ENCODE measurements at places on chromosomes 2 and 18.

DNA sequence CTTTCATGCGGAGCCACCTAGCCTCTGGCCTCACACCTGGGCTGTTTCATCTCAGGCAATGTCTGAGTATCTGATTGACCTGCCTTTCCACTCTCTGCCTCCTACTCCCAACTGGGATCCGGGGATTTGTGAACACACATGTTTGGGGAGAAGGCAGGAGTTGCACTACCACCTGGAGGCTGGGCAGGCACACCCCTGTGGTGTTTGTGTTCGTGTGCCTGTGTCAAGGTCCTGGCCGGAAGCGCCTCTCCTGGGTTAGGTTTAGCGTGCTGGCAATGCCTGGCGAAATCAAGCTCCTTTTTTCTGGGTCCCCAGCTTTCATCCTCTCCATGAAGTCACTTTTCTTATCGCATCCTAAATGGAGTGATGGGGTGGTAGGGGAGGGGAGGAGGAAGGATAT is 63.9 kb downstream of the GATA6 start:
- no peak for DNase-seq

- DNase-seq: no peak
These were observed 99.4 kb upstream of the GALNT5 start for GRCh38 chr2:157158111-157158510.

GRCh38 chr2:160201849-160202539 is 1.9 kb upstream of the ITGB6 start:
- no peak for DNase-seq

DNA sequence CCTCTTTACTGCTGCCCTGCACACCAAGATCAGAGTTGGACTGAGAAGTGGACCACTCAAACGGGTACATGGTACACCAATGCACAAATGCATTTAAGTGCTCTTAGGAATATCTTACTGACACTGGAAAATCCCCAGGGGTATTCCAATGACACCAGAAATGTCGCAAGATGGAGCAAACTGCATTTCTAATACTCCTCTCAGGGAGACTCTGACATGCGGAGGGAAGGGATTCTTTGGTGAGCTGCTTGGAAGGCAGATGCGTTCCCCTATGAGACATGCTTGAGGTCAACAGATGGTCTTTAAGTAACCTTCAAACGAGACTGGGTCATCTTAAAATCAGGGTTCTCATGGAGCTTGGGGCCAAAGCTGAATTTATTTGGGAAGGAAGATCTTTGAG is 521.8 kb upstream of the TCF4 start:
- no peak for DNase-seq

DNA sequence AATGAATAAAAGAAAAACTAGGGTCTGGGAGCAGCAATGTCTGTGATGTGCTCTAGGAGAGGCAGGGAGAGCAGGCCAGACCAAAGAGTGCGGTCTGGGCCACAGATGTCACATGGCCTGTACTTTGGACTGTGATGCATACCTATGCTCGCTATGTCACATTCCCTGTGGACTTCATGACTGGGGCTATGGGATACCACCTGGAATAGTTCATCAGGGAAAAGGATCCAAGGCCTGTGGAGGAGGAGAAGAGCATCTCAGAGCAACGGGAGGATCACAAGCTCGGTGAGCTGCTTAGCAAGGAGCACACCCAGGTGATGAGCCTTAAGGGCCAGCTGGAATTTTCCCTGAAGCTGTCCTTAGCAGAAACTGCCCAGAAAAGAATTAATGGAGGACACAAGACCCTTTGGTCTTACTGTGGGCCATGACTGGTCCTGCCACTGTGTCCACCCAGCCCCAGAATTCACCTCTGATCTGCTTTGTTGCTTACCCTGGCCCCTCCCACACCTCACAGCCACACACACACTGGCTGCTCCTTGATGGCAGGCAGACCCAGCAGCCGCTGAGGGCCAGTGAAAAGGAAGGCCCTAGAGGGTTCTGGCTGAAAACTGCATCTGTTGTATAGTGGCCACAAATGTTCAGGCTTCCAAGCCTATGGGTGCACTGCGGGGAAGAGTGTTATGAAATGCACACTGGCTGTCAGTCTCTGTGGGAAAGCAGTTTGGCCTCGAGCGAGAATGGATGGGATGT is 25.3 kb upstream of the GCC2 start:
- no peak for DNase-seq

- DNase-seq: no peak
These were observed 634.6 kb upstream of the SLC39A10 start for GRCh38 chr2:195022508-195022830.

DNA sequence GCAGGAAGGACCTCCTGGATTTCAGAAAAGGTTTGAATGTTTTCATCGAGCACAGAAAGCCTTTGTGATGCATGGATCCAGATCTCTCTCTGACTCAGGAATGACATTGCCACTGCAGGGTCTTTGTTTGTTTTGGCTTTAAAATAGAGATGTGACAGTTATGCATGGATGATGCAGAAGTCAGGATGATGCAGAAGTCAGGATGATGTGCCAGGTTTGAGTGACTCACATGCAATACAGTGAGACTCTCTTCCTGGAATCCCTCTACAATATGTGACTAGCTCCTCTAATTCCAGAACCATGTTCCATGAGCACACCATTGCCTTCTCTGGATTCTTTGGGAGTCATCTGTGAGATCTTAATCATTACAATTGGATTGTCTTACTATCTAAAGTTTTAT is 177.9 kb upstream of the RAB6C start:
- DNase-seq: no peak

- no peak for DNase-seq
These were observed 131.3 kb upstream of the EPAS1 start for GRCh38 chr2:46165916-46166315.

DNA sequence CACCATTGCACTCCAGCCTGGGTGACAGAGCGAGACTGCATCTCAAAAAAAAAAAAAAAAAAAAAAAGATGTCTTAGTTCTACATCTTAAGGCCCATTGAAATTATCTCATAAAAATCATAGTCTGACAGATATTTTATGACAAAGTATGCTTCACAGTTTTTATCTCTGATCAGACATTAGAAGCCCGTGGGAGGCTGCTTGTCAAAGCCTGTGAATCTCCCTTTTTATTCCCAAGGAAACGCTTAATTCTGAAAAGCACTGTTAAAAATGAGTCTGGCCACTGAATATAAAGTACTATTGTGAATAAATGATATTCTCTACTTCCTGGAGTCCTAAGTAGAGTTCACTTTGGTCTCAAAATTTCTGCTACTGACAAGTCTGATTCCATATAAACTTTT is 71.1 kb downstream of the ZDBF2 start:
- DNase-seq: no peak

- no peak for DNase-seq
These were observed 20.5 kb upstream of the HNMT start for GRCh38 chr2:137943678-137944347.

- DNase-seq: no peak
These were observed 205.2 kb upstream of the HDAC4 start for GRCh38 chr2:239605976-239606375.

DNA sequence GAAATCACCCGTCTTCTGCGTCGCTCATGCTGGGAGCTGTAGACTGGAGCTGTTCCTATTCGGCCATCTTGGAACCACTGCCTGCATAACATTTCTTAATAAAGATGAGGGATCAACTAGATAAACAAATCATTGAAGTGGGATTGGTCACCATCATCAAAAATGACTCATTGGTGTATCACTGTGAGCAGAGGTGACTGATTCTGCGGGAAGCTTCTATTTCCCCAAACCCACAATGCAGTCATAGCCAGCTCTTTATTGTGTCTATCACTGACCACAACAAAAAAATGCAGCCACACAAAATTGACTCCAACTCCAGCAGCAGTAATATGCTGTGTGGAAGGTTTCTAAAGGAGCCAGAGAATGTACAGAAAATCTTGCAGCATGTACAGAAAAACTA is 630.7 kb upstream of the HS6ST1 start:
- no peak for DNase-seq

GRCh38 chr18:23918395-23919032 is 96.0 kb upstream of the TTC39C start:
- peak; percentile 73 for DNase-seq

All from stimulated activated naive CD4-positive, alpha-beta T cell treated with Interleukin-2 at 50 U/mL for 16 hours (primary cell).